Foreskin keratinocyte (primary cell): ENCODE measurements at places on chromosomes 12 and 14.

DNA sequence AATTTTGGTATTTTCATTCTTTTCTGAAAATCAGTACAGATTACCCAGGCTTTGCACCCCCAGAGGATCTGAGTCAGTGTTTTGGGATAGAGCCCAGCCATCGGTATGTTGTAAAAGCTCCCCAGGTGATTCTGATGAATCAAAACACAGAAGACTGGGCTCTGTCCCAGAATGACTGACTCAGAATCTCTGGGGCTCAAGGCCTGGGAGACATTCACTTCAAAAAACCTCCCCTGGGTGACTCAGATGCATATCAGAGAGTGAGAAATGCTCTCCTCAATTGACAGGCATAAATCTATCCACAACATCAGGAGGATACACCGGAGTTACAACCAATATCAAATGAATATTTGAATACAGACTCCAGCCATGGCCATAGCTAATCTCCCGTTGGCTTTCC is 32.6 kb downstream of the SLC35F4 start:
- DNase-seq, result peak; percentile 97

DNA sequence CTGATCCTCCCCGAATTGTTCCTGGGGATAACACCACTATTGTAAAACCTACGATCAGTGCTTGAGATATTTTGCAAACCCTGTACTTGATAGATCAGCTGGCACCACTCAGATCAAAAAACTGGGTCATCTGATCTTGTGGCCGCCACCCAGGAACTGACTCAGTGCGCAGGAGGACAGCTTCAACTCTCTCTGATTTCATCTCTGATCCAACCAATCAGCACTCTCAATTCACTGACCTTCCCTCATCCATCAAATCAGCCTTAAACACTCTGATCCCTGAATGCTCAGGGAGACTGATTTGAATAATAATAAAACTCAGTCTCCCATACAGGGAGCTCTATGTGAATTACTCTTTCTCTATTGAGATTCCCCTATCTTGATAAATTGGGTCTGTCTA is 4.2 kb upstream of the XPOT start:
- DNase-seq, result peak; percentile 67

- no peak for DNase-seq
Observed at GRCh38 chr14:71212093-71212492, 304.8 kb downstream of the PCNX1 start.

DNA sequence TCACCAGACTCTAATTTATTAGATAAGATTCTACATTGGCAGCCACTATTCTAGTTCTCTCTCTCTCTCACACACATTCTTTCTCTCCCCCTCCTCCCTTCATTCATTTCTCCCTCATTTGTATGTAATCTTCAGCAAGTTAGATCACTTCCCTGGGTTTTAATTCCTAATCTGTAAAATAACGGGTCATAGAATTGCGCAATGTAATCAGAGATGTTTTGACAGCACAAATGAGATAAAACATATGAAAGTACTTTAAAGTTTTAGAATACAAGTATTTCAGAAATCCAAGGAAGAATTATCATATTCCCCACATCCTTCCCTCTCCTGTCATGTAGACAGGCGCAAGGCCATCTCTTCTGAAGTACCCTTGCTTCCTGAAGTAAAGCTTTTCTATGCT is 21.7 kb downstream of the STYK1 start:
- DNase-seq, result no peak

DNA sequence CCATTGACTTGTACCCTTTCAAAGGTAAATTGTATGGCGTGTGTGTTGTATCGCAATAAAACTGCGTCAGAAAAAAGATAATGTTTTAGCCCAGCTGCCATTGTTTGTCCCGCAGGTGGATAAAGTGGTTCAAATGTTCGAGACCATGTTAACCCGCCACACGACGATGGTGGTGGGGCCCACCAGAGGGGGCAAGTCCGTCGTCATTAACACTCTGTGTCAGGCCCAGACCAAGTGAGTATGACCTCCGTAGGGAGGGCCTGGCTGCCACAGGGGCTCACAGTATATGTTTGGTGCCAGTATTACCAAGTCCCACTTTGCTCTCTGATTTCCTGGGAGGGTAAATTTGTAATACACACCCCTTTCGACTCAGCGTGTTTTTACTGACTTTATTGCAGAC is 96.9 kb downstream of the DNAH10 start:
- no peak for DNase-seq

DNA sequence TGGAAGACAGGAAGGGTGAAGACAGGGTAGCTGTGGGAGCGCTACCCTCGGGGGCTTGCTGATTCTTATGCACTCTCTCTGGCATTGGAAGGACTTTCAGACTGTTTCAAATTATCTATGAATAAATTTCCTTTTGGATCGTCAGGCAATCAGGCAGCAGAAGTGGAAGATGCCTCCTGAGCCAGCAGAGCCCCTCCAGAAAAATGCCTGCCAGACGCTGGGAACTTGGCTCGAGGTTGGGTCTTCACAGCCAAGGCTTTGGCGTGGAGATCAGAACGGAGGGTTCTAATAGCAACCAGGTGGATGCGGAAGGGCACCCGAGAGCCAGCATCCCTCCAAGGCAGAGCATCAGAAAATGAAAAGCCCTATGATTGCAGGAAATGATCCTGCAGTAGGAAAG is 119.2 kb upstream of the RFLNA start:
- no peak for DNase-seq

GRCh38 chr14:73462048-73462715 is 3.8 kb upstream of the NUMB start:
- no peak for DNase-seq

DNA sequence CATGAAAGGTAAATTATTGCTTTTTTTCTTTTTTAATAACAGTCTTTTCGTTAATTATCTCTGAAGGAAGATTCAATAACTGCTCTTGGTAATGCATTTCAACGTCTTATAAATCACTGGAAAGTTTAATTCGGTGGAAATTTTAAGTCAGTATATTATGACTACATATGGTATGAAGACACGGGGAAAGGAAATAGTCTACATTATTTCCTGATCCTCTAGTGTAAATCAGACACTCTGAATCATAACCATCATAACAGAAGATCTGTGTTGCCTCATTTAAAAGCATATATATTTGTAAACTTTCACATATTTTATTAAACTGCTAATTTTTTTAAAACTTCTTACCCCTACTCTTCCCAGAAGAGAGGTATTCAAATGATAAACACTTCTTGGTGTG is 53.7 kb downstream of the EFCAB11 start:
- no peak for DNase-seq

DNA sequence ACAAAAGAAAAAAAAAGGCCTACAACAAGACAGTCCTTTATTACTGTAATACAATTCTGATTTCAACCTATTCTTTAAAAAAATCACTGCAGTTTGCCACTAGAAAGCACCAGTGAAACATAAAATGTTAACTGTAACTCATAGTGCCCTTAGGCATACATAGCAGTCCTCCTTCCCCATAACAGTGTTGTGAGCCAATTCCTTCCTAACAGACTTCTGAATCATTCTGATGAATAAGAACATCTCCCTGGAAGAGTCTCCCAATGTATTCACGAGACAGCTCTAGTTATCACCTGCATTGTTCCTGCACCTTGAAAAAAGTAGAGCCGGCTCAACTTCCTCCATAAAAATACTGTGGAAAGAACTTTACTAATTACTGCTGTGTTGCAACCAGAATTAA is 213.6 kb upstream of the FSCB start:
- peak; percentile 11 for DNase-seq

- DNase-seq, result no peak
Observed at GRCh38 chr14:76465664-76466063, 89.7 kb downstream of the ESRRB start.

DNA sequence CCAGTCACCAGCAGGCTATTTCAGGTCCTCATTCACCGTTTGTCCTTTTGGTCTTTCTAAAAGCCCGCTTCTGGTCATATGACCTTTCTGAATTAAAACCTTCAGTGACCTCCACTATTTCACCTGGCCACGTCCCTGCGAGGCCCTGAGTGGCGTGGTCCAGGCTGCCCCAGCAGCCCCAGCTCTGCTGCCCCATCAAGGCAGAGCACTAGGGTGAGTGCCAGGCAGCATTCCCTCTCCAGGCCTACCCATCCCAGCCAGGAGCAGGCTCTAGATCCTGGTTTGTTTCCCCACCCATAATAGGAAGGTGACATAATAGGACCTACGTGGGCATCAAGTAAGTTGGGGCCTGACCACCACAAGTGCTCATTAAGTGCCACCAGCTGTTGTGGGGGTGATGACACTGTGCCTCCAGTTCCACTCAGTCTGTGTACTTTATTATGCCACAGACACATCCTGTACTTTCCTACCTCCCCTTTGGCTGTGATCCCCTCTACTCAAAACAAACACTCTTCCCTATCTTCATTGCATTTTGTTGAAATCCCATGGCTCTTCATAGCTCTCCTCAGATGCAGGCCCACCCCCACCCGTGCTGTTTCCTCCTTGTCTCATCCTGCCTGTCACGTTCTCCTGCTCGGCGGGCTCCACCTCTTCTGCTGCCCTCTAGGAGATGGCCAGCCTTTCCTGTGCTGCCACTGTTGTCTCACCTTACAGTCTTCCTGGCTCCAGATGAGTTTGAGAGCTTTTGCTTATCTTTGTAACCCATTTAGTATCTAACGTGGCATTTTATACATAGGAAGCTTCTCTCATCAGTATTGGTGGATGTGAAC is 21.4 kb downstream of the CKB start:
- DNase-seq, result no peak

DNA sequence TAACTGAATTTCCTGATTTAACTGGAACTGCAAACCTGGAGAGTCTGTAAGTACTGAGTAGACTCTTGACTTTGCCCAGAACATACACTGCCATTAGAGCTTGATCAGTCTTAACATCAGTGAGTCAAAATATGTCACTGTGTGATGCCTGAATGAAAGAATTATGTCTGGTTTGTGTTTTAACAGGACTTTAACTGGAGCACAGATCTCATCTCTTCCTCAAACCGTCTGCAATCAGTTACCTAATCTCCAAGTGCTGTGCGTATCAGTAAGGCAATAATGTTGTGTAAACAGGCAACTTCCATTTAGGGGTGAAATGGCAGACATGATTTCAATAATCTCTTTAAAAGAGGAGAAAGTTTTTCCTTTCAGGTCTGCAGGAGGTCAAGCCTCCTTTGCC is 97.0 kb downstream of the ZFC3H1 start:
- no peak for DNase-seq

DNA sequence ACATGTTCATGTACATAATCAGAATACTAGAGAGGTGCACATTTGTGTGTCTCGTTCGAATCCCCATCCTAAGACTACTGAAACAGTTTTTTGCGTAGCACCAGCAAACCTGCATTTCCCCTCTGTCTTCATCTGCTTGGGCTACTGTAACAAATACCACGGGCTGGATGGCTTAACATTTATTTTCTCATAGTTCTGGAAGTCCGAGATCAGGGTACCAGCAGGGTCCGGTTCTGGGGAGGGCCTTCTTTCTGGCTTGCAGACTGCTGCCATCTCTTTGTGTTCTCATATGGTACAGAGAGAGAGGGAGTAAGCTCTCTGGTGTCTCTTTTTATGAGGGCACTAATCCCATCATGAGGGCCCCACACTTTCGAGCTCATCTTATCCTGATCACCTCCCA is 30.6 kb downstream of the KLC1 start:
- no peak for DNase-seq

DNA sequence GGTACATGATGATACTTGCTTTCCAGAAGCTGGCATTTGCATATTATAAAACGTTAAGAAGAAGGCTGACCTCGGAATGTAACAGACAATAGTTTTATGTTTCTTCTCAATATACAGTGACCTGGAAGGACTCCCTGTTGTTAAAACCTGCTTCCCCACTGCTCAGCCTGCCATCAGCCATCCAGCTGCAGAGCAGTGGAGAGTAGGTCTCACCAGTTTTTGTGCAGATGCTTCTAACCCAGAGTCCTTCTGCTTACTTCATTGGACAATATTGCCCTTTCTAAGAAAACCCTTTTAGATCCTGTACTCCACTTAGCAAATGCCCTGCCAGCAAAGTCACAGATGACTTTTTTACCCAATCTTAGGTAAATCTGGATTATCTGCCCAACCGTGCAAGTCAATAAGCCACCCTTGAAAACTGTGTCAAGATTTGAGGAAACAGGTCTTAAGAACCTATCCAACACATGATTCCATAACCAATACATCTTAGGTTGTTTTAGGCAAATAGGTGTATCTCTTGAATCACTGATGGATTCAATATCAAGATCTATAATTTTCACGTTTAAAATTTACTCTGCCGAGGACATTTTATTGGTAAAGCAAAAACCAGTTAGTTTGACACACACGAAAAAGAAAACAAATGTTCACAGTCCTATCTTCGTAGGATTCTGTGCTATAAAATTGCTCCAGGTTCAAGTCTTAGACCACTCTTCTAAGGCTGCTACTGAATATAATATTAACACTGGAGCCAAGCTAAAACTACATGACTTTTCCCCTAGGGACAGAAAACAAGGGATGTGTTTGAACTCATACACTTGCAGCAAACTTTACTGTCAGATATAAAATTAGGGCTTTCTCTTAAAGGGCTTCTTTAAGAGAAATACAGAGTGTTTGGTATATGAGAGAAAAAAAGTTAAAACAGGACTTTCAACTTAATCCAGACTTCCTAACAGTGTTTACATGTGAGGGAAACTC is 5.7 kb downstream of the PHLDA1 start:
- DNase-seq, result peak; percentile 79

- DNase-seq, result no peak
Observed at GRCh38 chr14:94648801-94649200, 36.6 kb downstream of the SERPINA3 start.

DNA sequence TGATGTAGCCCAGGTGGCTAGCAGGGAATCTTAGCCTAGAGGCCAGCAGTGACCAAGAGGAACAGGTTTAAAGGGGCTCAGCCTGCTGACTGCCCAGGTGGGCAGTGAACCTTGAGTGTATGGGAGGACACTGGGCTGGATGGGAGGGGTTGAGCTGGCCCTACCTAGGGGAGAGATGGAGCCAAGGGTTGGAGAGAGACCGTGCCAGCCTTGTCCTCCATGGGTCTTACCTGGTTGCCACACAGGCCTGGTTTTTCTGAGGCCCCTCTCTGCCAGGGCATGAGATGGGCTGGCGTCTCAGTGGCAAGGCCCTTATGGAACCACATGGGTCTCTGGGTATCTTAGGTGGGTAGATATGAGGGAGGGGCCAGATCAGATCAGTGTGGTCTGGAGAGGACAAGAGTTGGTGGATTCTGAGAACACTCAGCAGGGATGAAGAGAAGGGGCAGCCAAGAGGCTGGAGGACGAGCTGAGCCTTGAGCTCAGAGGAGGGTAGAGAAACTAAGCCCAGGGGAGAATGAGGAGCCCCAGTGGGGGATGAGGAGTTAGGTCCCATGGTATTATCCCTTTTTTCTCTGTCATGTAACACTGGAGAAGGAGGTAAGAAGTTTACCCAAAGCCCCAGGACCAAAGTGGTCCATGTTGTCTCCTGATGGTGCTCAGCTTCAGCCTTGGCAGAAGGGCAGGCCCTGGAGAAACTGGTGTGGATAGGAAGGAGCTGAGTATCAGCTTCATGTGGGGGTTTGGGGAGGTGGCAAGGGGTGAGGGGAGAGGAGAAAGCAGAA is 3.7 kb downstream of the GZMB start:
- no peak for DNase-seq

GRCh38 chr12:2485681-2486080 is 309.1 kb upstream of the FKBP4 start:
- no peak for DNase-seq

GRCh38 chr12:83414981-83415380 is 728.3 kb downstream of the TMTC2 start:
- no peak for DNase-seq

GRCh38 chr12:111267144-111267543 is 101.8 kb downstream of the PHETA1 start:
- no peak for DNase-seq
